ENCODE measurements at places on chromosomes 1 and 21.

DNA sequence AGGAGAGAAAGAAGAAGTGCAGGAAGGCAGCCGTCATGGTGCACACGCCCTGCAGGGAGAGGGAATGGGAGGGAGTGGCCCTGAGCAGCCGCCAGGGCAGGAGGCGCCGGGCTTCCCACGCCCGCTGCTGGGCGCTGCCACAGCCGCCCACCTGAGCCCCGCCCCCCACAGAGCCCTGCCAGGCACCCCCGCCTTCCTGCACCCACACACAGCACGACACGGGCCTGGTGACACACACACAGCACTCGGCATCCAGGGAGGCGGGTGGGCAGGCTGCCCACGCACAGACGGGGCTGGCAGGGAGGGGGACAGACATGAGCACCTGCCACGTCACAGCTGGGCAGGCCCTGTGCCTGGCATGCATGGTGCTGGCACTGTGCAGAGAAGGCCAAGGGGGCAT is 27.5 kb downstream of the ADGRB2 start:
- no peak for DNase-seq

- no peak for DNase-seq
Measured at GRCh38 chr1:53065391-53065790, 3.4 kb downstream of the PODN start.

DNA sequence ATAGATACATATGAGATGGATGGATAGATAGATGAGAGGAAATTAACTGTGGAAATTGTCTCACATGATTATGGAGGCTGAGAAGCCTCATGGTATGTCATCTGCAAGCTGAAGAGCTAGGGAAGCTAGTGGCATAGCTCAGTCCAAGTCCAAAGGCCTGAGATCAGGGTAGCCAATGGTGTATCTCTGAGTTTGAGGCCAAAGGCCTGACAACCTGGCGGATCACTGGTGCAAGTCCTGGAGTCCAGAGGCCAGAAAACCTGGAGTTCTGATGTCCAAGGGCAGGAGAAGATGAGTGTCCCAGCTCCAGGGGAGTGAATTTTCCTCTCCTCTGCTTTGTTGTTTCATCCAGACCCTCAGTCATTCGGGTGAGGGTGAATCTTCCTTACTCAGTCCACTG is 43.9 kb upstream of the SPOCD1 start:
- DNase-seq: no peak

DNA sequence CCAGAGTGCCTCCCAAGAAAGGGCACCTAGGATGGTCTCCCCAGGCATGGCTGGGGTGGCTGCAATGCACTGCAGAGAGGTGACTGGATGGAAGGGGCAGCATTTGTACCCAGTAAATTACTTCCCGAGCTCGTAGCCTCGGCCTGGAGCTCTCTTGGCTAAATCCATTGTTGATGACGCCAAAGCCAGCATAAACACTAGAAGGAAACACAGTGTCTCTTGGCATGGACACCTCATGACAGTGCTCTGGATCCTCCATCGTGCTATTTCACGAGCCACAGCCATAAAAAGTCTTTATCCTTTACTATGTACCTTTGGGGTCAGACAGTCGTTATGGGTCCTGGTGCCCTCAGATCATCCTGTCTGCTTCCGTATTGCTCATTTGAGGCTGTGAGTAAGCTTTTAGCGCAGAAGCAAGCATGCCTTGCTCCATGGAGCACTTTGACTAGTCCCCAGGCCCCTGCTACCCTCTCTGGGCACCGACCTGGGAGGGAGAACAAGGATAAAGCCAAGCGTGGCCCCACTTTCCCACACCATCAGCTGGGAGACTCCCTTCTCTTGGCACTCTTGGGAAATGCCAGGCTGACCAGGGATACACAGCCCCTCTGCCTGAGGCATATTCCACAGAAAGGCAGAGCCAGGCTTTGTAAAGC is 10.3 kb upstream of the PRELP start:
- no peak for DNase-seq

DNA sequence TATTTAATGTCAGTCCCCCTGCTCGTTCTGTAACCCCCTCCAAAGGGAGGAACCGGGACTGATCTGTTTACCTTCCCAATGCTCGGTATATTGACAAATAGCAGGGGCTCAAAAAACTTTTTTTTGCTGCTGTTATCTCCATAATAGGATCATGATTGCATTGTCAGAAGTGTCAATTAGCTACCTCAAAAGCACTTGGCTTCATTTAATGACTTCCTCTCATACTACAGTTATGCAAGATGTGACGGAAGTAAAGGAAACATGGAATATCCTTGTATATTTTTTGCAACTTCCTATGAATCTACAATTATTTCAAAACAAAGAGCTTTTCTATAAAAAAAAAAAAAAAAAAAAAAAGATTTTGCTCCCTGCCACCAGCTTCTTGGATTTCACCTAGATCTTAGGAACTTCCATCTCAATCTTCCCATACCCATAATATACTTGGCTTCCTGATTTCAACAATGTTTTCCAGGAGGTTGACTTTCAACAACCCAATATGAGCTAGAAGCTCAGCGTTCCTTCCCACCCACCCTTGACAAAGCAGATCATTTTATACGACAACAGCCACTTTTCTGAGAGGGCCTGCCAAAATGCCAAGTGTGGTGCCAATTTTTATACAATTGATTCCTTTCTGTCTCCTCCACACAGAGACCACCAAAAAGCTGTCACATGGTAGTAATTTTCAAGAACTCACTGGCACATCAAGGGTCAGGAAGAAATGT is 71.7 kb downstream of the SETD4 start:
- DNase-seq: no peak

DNA sequence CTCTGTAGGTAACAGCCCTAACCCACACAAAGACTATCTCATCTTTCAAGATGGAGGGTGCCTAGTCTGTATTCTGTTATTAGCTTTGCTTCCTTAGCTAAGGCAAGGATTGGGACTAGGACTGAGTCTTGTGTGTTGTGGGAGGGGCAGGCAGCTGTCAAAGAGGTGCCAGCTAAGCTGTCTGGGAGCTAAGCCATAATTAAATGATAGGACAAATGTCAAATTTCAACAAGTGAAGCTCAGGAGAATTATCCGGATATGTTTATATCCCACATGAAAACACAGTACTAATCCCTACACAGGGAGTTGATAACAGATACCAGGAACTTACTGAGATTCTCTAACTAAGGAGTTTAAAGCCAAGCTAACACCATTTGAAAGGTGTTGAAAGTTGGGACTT is 70.5 kb upstream of the NGF start:
- DNase-seq: no peak

- DNase-seq: no peak
Measured at GRCh38 chr1:72759486-72759885, 477.1 kb upstream of the NEGR1 start.

DNA sequence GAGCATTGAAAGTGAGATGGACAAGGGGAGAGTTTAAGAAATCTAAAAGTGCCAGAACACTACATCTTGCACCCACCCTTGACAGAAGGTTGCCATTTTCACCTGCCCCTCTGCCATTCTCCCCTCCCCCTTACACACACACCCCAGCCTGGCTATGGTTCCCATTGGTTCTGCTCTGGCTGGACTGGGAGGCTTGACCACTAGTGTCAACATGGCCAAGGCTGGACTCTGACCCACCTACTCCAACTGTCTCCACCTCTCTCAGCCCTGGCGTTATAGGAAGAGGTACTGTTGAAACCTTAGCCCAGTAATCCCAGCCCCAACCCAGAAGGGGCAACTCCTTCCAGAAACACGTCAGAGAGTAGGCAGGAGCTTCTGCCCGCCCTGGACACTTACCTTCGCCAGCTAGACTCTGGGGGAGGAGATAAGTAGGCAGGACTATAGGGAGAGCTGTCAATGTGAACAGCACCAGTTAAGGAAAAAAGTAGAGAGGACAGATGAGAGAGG is 4.5 kb downstream of the CRTC2 start:
- no peak for DNase-seq

DNA sequence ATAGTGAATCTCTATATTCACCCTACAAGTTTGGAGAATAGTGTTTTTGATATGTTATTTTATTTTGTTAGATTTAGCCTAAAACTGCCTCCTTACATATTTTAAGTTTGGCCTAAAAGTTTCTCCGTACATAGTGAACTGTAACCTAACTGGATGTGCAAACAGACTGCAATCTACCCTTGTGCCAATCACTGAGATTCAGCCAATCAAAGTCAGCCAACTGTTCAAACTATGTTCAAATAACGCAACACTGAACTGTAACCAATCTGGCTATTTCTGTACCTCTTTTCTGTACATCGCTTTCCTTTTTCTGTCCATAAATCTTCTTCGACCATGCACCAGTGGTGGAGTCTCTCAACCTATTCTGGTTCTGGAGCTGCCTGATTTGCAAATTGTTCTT is 11.8 kb upstream of the DMRTB1 start:
- DNase-seq: no peak

GRCh38 chr1:214066936-214067335 is 79.2 kb downstream of the PROX1 start:
- no peak for DNase-seq

- no peak for DNase-seq
Measured at GRCh38 chr1:220164116-220164515, 70.2 kb downstream of the IARS2 start.

DNA sequence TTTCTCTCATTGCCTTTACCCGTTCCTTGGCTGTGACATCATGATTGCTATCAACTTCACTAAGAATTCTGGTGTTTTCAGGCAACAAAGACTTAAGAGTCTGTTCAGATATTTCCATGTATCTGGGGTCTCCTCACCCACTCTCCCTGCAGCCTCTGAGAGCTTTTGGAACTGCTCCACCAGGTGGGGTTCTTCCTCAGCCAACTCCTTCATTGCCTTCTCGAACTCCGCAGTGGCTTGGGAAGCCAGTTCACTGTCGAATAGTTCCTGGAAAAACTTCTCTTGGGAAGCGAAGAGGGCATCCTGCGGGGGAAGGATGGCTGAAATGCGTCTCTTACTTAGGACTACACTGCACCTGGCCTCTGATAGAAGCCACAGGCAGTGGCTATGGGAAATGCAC is 2.1 kb downstream of the PEX19 start:
- no peak for DNase-seq

- DNase-seq: no peak
Measured at GRCh38 chr1:86773341-86774288, 69.2 kb downstream of the SH3GLB1 start.

DNA sequence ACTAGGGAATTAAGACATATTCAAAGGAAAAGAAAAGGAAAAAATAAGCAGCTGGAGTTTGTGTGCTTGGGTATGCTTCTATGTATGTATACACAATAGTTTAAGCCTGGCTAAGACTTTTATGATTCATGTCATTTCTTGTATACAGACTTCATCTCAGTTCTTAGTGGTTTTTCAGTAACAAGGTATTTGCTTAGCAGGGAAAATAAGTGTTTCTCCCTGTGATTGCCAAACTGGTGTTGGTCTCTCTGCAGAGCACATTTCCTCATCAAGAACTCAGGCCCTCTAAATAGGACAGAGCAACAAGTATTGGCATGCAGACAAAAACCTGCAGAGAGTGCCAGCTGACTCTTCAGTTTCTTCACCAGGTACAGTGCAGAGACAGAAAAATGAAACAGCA is 484.4 kb upstream of the ZRANB2 start:
- no peak for DNase-seq

DNA sequence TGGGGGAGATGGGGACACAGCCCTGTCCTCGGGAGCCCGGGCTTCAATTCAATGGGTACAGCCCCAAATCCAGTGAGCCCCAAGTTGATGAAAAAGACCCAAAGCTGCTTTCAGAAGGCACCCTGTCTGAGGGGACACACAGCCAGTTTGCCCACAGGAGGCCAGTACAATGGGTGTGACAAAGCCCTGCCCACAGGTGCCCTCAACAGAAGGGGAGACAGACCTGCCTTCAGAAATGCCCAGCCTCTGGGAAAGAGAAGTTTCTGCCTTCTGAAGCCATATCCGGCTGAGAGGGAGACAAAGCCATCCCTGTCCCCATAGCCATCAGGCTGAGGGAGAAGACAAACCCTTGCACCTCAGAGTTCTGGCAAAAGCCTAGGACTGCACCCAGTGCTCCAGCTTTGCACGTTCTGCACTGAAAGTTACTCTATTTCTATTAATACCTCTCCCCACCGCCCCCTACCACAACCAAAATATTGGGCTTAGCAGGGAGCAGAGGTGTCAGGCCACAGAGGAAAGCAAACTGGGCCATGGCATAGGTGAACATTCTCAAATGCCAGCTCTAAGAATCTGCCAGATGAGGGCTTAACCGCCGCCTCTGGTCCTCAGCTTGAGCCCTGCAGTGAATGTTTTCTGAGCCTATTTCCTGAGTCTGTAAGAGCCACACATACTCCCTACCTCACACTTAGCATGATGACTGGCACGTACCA is 18.0 kb upstream of the PTAFR start:
- no peak for DNase-seq

DNA sequence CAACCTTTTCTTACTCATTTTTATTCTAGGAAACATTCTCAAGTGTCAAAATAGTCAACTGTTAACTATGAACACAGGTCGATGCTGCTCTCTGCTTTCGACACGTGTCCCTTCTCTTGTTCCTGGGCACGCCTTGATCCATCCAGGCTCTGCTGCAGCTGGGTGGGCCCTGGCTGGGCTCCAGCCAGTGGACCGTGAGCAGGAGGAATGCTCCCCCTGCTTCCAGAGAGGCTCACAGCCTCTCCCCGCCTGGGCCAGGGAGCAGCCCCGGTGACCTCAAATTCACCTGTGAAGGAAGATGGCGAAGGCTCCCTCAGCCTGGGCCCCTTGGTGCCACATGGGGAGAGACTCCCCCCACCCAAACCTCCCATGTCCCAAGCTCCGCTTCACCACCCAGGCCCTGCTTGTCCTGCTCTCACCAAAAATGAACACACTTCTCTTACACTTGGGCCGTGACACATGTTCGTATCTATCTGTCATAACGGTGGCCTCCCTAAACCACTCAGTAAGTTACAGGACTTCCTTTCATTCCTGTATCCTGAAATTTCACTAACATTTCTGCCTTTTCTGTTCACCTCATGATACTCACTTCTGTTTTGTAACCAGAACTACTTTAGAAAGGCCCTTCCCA is 24.6 kb upstream of the ADARB1 start:
- DNase-seq: no peak

- DNase-seq: no peak
Measured at GRCh38 chr1:117600325-117600943, 5.4 kb upstream of the TENT5C start.

DNA sequence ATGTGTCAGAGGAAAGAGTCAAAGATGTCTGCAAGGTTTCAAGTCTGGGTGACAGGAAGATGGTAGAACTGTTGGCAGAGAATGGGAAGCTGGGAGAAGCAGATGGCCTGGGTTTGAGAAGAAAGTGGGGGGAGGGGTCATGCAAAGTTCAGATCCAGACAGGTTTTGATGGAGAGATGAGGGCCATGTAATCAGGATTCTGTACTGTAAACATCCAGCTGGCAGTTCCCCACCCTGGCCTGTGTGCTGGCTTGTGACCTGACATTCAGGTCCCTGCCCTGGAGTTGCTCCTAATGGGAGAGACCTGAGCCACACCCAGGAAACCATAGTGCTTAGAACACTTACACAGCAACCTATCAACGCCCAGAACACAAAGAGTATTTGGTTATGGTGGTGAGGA is 15.6 kb upstream of the ETV3 start:
- no peak for DNase-seq

GRCh38 chr1:155976062-155976912 is 2.1 kb downstream of the ARHGEF2 start:
- peak; percentile 59 for DNase-seq

- no peak for DNase-seq
Measured at GRCh38 chr1:87121711-87122163, 206.9 kb upstream of the LMO4 start.

GRCh38 chr1:119725626-119726025 is 13.9 kb downstream of the PHGDH start:
- no peak for DNase-seq

All from H54 (cell line).